ENCODE measurements at places on chromosomes 4 and X. TPM values are rescaled to one million over a fixed set of nuclear protein-coding genes. Genes with fewer than 3 reads are reported as not detected.
A peak's percentile ranks its signal among the peaks of the same experiment; 100 is the strongest.

DNA sequence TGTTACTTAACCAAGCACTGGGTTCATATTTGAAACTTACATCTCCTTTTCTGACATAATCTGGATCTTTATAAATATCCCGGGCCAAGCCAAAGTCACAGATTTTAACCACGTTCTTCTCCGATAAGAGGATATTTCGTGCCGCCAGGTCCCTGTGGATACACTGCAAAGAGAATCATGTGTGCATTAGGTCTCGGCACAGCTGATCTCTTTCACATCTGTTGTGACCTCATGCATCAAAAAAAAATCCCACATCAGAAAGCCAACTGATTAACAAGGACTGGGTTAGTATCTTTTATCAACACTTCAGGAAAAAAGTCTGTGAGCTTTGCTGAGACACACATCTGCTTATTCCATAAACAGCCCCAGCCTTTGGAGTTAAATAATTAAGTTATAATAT, 35.5 kb downstream of the KDR start:
- H3K4me1 ChIP-seq = no peaks in the 10 kb centered on the region
- H3K36me3 ChIP-seq = no peaks in the 10 kb centered on the region
- H3K27me3 ChIP-seq = peaks cover 3% of the 10 kb centered on the region

GRCh38 chrX:49237060-49237459, 1.8 kb downstream of the CCDC22 start:
- H3K4me3 ChIP-seq = peak overlapping the region; percentile 98
- no peak for DNase-seq
- H3K27ac ChIP-seq = no peak overlapping the region
- H3K36me3 ChIP-seq = no peaks in the 10 kb centered on the region
- H3K4me1 ChIP-seq = 0 out of 2 replicates have a peak, but pooled peaks cover 5% of the 10 kb centered on the region

DNA sequence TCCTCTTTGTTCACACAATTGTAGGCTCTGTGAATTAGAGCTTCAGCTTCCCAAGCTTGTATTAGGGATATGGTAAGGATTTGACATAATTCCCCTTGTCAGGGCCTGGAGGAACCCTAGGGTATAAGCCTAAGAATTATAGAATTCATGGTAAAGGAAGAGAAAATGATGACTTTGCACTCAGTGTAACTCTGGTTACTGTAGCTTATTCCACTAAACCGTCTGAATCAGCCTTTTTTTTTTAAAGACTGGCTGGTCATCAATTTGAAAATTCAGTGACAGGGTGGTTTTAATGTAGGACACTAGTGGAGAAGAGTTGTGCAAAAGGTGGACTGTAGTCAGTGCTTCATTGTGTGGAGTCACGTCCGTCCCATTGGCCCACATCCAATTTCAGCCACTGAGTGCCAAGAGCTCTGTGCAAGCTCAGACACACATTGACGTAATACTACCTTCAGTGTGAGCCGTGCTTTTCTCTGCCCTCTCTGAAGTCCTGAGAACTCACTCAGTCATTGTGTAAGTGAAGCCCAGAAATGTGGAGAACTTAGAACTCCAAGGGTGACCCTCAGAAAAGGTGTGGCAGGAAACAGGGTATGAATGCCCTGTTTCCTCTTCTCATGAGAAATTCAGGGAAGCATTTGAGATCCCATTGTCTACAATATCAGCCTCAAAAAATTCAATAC, 449.8 kb downstream of the C4orf33 start:
- no peaks in the 10 kb centered on the region for H3K36me3 ChIP-seq
- no peaks in the 10 kb centered on the region for H3K4me1 ChIP-seq
- H3K4me3 ChIP-seq = no peak overlapping the region
- no peaks in the 10 kb centered on the region for H3K27me3 ChIP-seq
- no peak overlapping the region for H3K27ac ChIP-seq

Gene NR0B1
- total RNA-seq = not detected

Gene PARM1
- total RNA-seq = 0.09 TPM

Gene FAT1
- 392 TPM for total RNA-seq

Gene MTMR8
- not detected for total RNA-seq

Gene NRK
- not detected for total RNA-seq

DNA sequence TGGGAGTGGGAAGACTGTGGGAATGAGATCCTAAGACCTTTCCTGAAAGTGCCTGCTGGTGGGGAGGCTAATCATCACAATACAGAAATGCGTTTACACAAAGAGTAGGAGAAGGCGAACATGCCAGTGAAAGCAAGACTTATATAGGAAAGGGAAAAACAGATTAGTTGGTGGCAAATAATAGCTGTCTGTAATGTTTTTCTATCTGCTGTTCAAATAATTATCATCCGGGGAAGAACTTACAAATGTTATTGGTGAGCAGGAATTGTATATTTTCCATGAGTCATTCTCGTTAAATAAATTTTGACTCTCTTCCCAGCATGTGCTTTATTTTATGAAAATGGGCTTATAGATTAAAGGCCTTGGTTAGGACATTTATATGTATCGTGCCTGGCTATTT, 196.5 kb downstream of the ARHGAP10 start:
- H3K4me1 ChIP-seq = peaks cover 18% of the 10 kb centered on the region
- peak; percentile 51 for DNase-seq
- peak overlapping the region; percentile 77 for H3K27ac ChIP-seq
- H3K36me3 ChIP-seq = peaks cover 19% of the 10 kb centered on the region
- H3K27me3 ChIP-seq = no peaks in the 10 kb centered on the region

Gene MAGEA8
- not detected for total RNA-seq

Gene ODAPH
- total RNA-seq = not detected
